AG09319 (cell line): ENCODE measurements at places on chromosomes 11 and 22.

- no peak for DNase-seq
These were observed 113.7 kb downstream of the EFCAB6 start for GRCh38 chr22:43698403-43698802.

GRCh38 chr11:90321018-90321417 lies 98.2 kb upstream of the CHORDC1 start:
- DNase-seq = no peak

- no peak for DNase-seq
These were observed 37.2 kb upstream of the NAV2 start for GRCh38 chr11:19675397-19675796.

DNA sequence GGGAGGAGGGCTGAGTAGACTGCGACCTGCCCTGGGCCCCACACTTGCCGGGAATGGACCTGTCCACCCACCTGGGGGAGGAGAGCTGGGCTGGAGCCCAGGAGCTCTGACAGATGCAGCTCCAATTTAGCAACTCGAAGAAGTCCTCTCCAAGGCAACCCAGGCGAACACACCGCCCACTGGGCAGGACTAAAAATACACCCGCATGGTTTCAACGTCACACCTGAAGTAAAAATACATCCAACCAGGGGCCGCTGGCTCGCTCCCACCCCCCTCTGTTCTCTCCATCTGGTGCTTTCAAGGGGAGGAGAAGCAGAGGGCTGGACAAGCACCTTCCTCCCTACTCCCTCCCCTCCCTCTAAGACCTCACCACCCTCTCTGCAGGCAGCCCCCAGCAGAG lies 119.9 kb downstream of the FEZ1 start:
- no peak for DNase-seq

- DNase-seq = no peak
These were observed 959 bp downstream of the JOSD1 start for GRCh38 chr22:38699784-38700183.

GRCh38 chr22:25002241-25002985 lies 49.9 kb downstream of the KIAA1671 start:
- DNase-seq = no peak

DNA sequence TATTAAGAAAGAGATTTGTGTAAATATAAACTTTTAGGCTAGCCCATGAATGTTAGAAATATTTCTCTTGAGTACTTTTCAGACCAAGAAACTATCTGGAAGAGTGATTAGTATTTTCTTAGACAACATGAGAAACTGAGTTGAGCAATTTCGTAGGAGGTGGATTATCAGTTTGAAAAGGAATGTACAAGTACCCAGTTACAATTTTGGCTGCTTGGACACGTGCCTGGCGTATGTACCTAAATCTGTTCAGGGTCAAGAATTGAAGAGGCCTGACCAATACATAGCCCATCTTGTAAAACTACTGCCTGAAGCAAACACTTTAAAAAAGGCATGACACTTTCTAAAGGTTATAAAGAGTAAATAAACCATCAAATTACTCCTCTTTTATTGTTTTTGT lies 71.1 kb downstream of the CCDC73 start:
- no peak for DNase-seq

DNA sequence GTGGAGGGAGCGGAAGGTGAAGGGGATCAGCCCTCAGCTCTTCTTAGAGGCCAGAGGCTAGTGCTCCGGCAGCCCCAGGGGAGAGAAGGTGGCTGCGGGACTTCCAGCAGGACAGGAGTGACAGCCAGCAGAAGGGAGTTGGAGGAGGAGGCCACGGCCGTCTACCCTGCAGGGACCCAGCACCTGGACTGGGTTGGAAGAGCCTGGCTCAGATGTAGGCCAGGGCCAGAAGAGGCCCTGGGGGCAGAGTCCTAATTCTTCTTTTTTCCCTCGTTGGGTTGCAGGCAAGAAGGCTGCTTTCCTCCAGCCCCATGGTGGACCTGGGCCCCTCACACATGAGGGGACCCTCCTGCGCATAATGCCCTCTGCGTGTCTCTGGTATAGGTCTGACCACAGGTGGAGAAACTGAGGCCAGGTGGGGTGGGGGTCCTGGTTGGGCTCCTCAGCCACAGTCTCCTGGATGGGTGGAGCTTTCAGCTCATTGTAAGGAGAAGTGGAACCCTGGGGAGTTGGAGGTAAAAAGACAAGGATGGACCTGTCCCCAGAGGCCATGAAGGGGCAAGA lies 2.3 kb upstream of the MCAM start:
- DNase-seq = no peak

- no peak for DNase-seq
These were observed 729.3 kb downstream of the NTM start for GRCh38 chr11:132099692-132100091.

DNA sequence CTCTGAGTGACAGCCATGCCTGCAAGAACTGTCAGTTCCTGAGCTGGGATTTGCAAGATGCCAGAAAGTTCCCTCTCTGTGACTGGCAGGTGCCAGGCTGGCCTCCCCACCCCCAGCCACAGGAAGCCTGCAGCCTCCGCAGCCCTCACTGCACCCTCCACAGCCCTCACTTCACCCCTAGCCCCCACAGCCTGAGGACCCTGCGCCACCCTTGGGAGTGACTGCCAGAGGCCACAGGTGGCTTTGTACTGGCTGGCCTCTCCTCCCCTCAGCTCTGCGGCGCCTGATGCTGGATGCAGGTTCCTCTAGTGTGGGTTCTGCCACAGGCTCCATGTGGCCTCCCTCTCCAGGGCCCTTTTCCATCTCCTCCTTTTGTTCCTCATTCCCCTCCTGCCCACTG lies 28.7 kb downstream of the MPPED1 start:
- no peak for DNase-seq

GRCh38 chr11:368414-369335 lies 624 bp upstream of the B4GALNT4 start:
- DNase-seq = no peak

DNA sequence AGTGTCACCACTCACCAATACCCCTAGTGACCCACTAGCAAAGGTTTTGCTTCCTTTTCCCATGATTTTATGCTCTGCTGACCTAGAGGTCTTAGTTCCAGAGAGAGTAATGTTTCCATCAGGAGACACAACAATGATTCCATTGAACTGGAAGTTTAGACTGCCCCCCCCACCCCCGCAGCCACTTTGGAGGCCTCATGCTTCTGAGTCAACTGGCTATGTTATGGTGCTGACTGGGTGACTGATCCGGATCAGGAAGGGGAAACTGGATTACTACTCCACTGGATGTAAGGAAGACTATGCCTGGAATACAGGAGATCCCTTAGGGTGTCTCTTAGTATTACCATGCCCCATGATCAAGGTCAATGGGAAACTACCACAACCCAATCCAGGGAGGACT lies 633.6 kb downstream of the OPCML start:
- no peak for DNase-seq
